Endothelial cell of coronary artery (primary cell): ENCODE measurements at places on chromosomes 16 and 17. TPM values are rescaled to one million over a fixed set of nuclear protein-coding genes. Genes with fewer than 3 reads are reported as not detected.

CX3CL1 gene
- total RNA-seq: 2.2 and 5.8 TPM in 2 replicates

CTRB2 gene
- not detected in 2 replicates for total RNA-seq

EVI2B gene
- 0.09 TPM in 2 replicates for total RNA-seq

CDH5 gene
- 566 and 589 TPM in 2 replicates for total RNA-seq

ST6GALNAC2 gene
- 0.66 TPM in 1 of 2 replicates, not detected in the other for total RNA-seq

CA5A gene
- total RNA-seq: not detected in 2 replicates

RTN4RL1 gene
- total RNA-seq: not detected in 2 replicates

STH gene
- total RNA-seq: not detected in 2 replicates

ZNF594 gene
- 3.2 and 4.9 TPM in 2 replicates for total RNA-seq

ALDH3A1 gene
- total RNA-seq: 0.36 and 0.38 TPM in 2 replicates

THRA gene
- 13.2 and 20.2 TPM in 2 replicates for total RNA-seq

CCP110 gene
- 9.8 and 9.9 TPM in 2 replicates for total RNA-seq

SDR42E2 gene
- under 0.01 and 0.09 TPM in 2 replicates for total RNA-seq

WNT9B gene
- total RNA-seq: not detected in 2 replicates

NT5C3B gene
- 54.4 and 54.8 TPM in 2 replicates for total RNA-seq

NEUROD2 gene
- total RNA-seq: not detected in 2 replicates

MYL11 gene
- total RNA-seq: not detected in 2 replicates

LRRC75A gene
- total RNA-seq: 1.5 and 2.0 TPM in 2 replicates
